ENCODE measurements at places on chromosomes 6 and 20. TPM values are rescaled to one million over a fixed set of nuclear protein-coding genes. Genes with fewer than 3 reads are reported as not detected.

GRCh38 chr6:97669191-97670031 is 386.4 kb upstream of the MMS22L start:
- no peak overlapping the region for H3K4me3 ChIP-seq
- no peaks in the 10 kb centered on the region for H3K36me3 ChIP-seq
- no peak for DNase-seq
- no peaks in the 10 kb centered on the region for H3K27me3 ChIP-seq
- no peak overlapping the region for H3K27ac ChIP-seq

DNA sequence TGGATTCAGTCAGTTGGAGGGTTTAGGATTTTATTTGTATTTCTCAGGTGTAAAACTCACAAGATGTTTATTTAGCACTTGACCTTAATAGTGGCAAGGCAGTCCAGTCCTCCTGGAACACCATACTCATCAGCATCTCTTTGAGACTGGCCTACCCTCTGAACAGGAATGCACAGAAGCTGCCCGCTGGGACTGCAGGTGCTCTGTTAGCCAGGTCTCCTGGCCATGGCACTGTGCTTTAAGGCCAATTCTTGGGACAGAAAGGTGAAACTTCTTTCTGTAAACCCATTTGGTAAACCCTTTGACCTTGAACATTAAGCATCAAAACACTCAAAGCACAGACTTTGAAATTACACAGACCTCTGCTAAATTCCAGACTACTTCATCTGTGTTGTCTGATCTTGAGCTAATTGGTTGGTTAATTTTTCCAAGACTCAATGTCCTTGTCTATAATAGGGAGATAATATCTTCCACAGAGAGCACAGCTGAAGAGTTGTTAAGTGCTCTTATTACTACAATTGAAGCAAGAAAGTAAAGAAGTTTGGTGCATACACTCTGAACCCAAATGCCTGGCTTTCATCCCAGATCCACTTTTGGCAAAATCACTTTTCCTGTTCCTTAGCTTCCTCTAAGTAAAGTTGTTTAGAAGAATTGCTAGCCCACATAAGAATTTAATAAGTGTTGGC is 54.9 kb upstream of the NT5E start:
- no peaks in the 10 kb centered on the region for H3K4me1 ChIP-seq
- no peaks in the 10 kb centered on the region for H3K27me3 ChIP-seq
- H3K4me3 ChIP-seq: no peak overlapping the region
- H3K36me3 ChIP-seq: no peaks in the 10 kb centered on the region

DNA sequence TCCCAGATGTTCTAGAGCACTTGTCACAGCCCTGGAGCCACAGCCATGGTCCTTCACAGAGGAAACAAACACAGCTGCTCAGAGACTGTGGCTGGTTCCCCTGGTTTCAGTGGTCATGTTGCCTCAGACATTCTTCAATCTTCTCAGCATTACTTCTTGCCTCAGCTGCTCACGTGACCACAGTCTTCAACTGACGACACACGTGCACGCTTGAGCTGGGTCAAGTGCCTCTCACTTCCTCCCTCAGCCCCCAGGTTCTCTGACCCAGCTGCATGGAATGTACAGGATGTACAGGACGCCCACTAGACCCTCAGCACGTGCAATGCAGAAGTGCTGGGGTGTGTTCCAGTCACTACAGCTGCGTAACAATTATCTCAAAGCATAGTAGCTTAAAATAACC is 159.8 kb upstream of the GGTLC1 start:
- no peak overlapping the region for H3K27ac ChIP-seq
- no peaks in the 10 kb centered on the region for H3K36me3 ChIP-seq
- no peak overlapping the region for H3K4me3 ChIP-seq
- no peaks in the 10 kb centered on the region for H3K27me3 ChIP-seq

Gene RAB44
- total RNA-seq: not detected

Gene AK9
- 1.8 TPM for total RNA-seq

Gene FGD2
- total RNA-seq: 0.32 TPM

DNA sequence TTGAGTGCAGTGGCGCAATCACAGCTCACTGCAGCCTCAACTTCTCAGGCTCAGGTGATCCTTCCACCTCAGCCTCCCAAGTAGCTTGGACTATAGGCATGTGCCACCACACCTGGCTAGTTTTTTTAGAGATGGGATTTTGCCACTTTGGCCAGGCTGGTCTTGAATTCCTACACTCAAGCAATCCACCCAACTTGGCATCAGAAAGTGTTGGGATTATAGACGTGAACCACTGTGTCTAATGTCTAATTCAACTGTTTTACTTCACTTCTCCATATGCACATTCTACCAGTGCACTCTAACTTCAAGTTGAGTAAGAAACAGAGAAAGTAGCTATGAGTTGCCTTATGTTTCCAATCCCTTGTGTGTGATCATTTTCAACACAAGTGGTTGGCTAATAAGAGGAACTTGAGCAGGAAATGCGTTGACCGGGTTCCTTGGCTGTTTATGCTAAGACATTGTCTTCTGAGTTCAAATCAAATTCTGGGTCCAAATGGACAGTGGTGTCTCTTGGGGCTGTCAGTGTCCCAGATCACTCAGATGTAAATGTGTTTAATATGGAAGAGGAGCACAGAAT is 23.9 kb downstream of the ZNF337 start:
- no peak overlapping the region for H3K27ac ChIP-seq
- no peaks in the 10 kb centered on the region for H3K4me1 ChIP-seq
- no peak overlapping the region for H3K4me3 ChIP-seq

DNA sequence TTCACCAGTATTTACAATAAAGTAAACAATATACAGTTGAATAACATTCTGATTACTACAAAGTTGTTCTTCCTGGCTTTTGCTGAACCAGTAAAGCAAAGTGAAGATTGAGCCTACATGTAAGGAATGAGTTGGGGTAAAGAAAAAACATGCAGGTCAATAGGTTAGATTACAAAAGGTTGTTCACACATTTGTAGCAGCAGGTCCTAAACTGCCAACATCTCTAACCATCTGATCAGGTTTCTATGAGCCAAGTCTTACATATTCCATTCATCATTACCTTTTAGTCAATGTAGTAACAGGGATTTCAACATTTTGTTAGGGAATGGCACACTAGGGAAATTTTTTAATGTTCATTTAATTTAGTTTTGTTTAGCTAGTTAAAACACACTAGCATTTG is 9.3 kb upstream of the CALHM6 start:
- no peaks in the 10 kb centered on the region for H3K4me1 ChIP-seq
- H3K27ac ChIP-seq: no peak overlapping the region
- no peak for DNase-seq
- H3K27me3 ChIP-seq: no peaks in the 10 kb centered on the region

DNA sequence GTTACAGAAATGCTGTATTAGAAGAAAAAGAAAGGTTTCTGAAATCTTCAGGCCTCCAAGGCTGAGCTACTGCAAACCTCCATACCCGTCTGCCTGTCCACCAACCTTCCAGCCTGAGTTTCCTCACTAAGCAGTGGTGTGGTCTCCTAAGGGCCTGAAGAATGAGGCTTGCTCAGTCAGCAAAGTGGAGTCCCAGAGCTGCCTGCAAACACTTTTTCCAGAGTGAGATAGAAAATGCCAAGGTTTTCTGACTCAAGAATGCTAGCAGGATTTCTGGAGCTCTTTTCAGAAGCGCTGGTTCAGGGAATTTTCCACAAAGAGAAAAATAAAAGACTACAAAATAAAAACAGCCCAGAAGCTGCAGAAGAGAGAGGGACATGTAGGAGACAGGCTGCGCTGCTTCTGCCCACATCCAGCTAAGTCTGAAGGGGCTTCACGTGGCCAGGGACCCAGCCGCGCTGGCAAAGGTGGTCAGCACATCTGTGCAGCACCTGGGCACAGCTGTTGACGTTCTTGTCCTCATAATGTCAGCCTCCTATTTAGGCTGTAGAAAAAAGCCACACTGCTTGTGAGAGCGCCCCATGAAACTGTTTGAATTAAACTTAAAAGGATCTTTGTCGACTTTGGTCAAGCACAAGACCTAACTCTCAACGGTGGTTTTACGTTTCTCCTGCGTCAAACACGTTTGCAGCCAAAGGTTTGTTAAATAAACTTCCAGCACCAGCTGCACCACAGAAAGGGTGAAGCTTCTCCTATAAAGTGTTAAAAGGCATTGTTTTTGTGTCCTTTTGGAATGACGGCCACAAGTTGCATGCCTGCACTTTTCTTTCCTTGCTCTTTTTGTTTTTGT is 209.0 kb downstream of the THBS2 start:
- no peaks in the 10 kb centered on the region for H3K36me3 ChIP-seq
- H3K4me1 ChIP-seq: no peaks in the 10 kb centered on the region
- H3K27ac ChIP-seq: no peak overlapping the region
- no peak overlapping the region for H3K4me3 ChIP-seq
- no peaks in the 10 kb centered on the region for H3K27me3 ChIP-seq
- no peak for DNase-seq

Gene MUCL3
- total RNA-seq: 0.37 TPM

- no peak overlapping the region for H3K4me3 ChIP-seq
- no peaks in the 10 kb centered on the region for H3K27me3 ChIP-seq
- no peak overlapping the region for H3K27ac ChIP-seq
- no peak for DNase-seq
- peaks cover 10% of the 10 kb centered on the region for H3K36me3 ChIP-seq
These were observed 31.6 kb downstream of the AHI1 start for GRCh38 chr6:135465903-135466302.

DNA sequence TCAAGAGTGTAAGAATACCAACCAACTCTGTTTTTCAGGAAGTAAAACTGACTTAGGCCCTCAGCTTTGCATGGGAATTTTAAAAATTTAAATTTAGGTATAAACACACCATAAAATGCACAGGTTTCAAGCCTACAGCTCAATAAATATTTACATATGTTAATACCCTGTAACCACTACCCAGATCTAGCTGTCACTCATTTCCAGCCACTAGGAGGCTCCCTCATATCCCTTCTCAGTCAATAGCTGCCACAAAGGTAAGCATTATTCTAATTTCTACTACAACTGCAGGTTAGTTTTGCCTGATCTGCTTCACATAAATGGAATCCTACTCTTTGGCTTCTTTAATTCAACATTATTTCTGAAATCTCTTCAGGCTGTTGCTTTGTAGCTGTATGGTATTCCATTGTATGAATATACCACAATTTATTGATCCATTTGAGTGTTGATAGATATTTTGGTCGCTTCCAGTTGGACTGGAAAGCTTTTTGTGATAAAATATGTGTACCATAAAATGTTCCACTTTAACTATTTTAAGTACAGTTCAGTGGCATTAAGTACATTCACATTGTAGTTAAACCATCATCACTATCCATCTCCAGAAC is 32.5 kb upstream of the MEI4 start:
- no peak overlapping the region for H3K4me3 ChIP-seq
- no peaks in the 10 kb centered on the region for H3K4me1 ChIP-seq
- H3K27ac ChIP-seq: no peak overlapping the region
- no peaks in the 10 kb centered on the region for H3K36me3 ChIP-seq
- DNase-seq: no peak

Gene SRC
- total RNA-seq: 28.8 TPM

Gene VSX1
- total RNA-seq: not detected

Gene GPLD1
- total RNA-seq: 5.3 TPM

- H3K4me3 ChIP-seq: no peak overlapping the region
- no peak for DNase-seq
These were observed 20.6 kb downstream of the SMPDL3A start for GRCh38 chr6:122809691-122810090.

GRCh38 chr6:73699676-73700459 is 3.9 kb downstream of the CD109 start:
- no peak for DNase-seq
- no peaks in the 10 kb centered on the region for H3K27me3 ChIP-seq

- H3K27ac ChIP-seq: no peak overlapping the region
- no peak for DNase-seq
- no peaks in the 10 kb centered on the region for H3K36me3 ChIP-seq
- no peaks in the 10 kb centered on the region for H3K27me3 ChIP-seq
- no peak overlapping the region for H3K4me3 ChIP-seq
- H3K4me1 ChIP-seq: no peaks in the 10 kb centered on the region
These were observed 420.4 kb upstream of the OPRM1 start for GRCh38 chr6:153618371-153619322.

GRCh38 chr20:59412875-59413284 is 112.5 kb downstream of the EDN3 start:
- H3K4me1 ChIP-seq: 0 out of 2 replicates have a peak, but pooled peaks cover 3% of the 10 kb centered on the region
- H3K27me3 ChIP-seq: no peaks in the 10 kb centered on the region
- H3K4me3 ChIP-seq: no peak overlapping the region
- no peak overlapping the region for H3K27ac ChIP-seq
- peak; percentile 50 for DNase-seq

Gene IL17A
- total RNA-seq: not detected

- H3K27me3 ChIP-seq: peaks cover 24% of the 10 kb centered on the region
- H3K27ac ChIP-seq: no peak within 1 kb of the TSS
- H3K36me3 ChIP-seq: no peaks in the 10 kb centered on the region
- H3K4me3 ChIP-seq: peak within 1 kb of the TSS; percentile 67
These were observed at the start of gene NFATC2 for GRCh38 chr20:51542571-51543421. Gene NFATC2, minus strand, starts transcription at chr20:51542719. Its CDS starts 220 bp downstream, at chr20:51542499.

GRCh38 chr6:135633573-135633972 is 136.0 kb upstream of the AHI1 start:
- no peaks in the 10 kb centered on the region for H3K27me3 ChIP-seq
- DNase-seq: no peak
- H3K4me1 ChIP-seq: no peaks in the 10 kb centered on the region
- H3K27ac ChIP-seq: no peak overlapping the region
- H3K4me3 ChIP-seq: no peak overlapping the region
- H3K36me3 ChIP-seq: no peaks in the 10 kb centered on the region

DNA sequence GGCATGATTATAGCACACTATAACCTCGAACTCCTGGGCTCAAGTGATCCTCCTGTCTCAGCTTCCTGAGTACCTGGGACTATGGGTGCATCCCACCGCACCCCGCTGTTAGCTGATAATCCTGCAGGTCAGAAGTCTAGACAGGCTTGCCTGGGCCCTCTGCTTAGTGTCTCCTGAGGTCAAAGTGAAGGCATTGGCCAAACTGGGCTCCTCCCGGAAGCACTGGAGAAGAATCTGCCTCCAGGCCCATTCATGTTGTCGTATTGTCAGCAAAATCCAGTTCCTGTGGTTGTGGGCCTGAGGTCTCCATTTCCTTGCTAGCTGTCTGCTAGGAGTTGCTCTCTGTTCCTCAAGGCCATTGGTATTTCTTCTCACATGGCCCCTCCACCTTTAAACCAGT is 6.3 kb upstream of the MROH8 start:
- DNase-seq: no peak
- no peak overlapping the region for H3K27ac ChIP-seq
- no peaks in the 10 kb centered on the region for H3K27me3 ChIP-seq
- H3K36me3 ChIP-seq: peaks cover 60% of the 10 kb centered on the region
- H3K4me3 ChIP-seq: no peak overlapping the region
- H3K4me1 ChIP-seq: no peaks in the 10 kb centered on the region

Gene PRPH2
- total RNA-seq: 0.65 TPM

Gene TUBB2B
- total RNA-seq: 599 TPM

Gene GPR63
- total RNA-seq: 11.3 TPM

- DNase-seq: no peak
- H3K4me3 ChIP-seq: no peak overlapping the region
These were observed 142.5 kb upstream of the HDDC2 start for GRCh38 chr6:125444006-125444923.

- no peak overlapping the region for H3K4me3 ChIP-seq
- H3K36me3 ChIP-seq: no peaks in the 10 kb centered on the region
- DNase-seq: no peak
- H3K27ac ChIP-seq: no peak overlapping the region
These were observed 28.9 kb upstream of the ASF1A start for GRCh38 chr6:118865100-118865391.

Gene BICRAL
- total RNA-seq: 12.7 TPM

- H3K4me1 ChIP-seq: peaks cover 18% of the 10 kb centered on the region
- no peak for DNase-seq
- H3K36me3 ChIP-seq: peaks cover 22% of the 10 kb centered on the region
These were observed 6.5 kb downstream of the PEDS1 start for GRCh38 chr20:50146732-50147662.

All from H1 (cell line).